ENCODE measurements at places on chromosomes 7 and 10.

- peak; percentile 59 for DNase-seq
Measured at GRCh38 chr7:18345641-18346234, 149.8 kb upstream of the HDAC9 start.

- no peak for DNase-seq
Measured at GRCh38 chr7:19377611-19378344, 232.6 kb upstream of the FERD3L start.

GRCh38 chr10:117112220-117112619 lies 25.9 kb downstream of the VAX1 start:
- DNase-seq, result no peak

DNA sequence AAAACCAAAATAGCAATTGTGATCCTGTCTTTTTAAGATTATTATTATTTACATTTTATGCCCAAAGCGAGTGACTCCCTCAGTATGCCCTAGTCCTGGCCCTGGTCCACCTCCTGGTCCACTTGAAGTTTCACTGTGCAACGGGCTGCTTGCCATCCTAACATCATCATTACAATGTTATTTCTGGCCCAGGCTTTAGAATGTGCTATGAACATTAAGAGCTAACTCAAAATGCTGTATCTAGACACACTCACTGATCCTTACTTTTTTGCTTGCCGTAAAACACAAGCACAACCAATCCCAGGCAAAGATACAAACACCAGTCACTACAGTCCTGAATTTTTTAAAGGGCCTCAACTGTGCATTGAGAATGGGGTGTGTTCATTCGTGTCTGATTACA lies 38.4 kb downstream of the RHOBTB1 start:
- no peak for DNase-seq

DNA sequence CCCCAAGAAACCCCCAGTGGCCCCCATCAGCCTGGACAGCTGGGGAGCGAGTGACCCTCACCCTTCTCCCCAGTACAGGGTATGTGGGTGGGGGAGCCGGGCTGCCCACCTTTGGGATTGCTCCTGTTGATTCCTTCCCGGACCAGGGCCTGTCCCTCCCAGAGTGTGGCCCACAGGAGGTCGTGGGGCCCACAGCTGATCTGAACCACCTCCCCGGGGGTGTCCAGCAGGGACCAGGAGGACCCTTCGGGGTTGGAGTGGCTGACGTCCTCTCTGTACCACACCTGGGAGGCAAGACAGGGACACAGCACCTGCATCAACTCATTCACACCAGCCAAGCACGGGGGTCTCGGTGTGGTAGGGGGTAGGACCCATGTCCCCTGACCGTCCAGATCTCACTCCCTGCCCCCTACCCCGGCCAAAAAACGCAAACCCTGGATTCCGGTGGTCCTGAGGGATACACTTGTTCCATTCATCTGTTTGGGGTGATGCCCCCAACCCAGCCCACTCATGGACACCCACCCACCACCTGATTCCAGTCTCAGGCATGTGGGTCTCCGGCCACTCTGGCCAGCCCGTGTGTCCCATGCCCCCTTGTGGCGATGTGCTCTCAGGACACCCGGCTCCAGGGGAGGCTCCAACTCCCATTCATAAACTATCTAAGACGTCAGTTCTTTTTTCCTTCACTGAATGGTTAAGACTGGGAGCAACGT lies 10.9 kb downstream of the TECPR1 start:
- DNase-seq, result no peak

DNA sequence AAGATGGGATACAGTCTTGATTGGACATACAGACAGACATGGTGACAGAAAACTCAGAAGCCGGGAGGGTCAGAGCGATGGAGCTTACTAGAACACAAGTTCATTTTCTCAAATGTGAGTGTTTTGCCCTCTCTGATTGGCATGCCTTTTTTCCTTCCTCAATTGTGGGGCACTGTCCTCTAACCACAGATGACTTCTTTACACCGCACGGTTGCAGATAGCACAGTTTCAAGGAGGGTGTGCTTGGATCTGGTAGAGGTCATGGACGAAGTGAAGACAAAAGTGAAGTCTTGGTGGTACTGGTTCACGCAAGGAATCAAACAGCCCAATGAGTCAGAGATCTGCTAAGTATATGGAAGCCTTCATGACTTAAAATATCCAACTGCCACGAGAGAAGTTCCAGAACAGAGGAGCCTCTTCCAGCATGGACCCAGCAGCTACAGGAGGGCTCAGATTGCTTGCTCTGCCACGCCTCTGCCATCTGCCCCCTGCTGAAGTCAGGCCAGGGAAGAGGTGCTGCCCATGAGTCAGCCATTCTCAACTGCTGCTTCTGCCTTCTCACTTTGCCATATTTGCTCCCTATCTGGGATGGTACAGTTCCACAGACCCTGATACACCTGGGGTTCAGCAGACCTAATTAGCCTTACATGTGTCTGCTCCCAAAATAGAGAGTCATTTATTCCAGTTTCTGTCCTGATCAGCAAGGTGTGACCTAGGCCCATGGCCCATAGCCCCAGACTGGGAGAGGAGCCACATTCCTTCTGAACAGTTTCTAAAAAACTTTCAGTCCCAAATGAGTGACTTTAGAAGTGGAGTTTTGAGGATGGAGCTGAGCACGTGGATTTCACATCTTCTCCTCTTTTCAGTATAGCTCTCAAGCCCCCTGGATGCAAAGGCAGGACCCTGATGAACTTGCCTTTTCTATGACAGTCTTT lies 413.8 kb downstream of the KCNMA1 start:
- DNase-seq, result no peak
